ENCODE measurements at places on chromosomes 2 and 18. TPM values are rescaled to one million over a fixed set of nuclear protein-coding genes. Genes with fewer than 3 reads are reported as not detected.

Gene NEDD4L
- total RNA-seq = 19.6 TPM

Gene FTCDNL1
- 0.32 TPM for total RNA-seq

DNA sequence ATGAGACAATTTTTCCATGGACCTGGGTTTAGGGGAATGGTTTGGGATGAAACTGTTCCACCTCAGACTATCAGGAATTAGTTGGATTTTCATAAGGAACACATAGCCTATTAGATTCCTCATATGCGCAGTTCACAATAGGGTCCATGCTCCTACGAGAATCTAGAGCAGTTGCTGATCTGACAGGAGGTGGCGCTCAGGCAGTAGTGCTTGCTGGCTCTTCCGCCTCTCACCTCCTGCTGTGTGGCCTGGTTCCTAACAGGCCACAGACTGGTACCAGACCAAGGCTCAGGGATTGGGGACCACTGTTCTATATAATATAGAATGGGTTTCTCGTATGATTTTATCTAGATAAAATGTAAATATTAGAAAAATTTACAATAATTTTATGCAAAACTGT is 338.7 kb downstream of the CPS1 start:
- no peak overlapping the region for H3K4me3 ChIP-seq
- no peak overlapping the region for H3K27ac ChIP-seq
- DNase-seq = no peak
- H3K27me3 ChIP-seq = no peaks in the 10 kb centered on the region

DNA sequence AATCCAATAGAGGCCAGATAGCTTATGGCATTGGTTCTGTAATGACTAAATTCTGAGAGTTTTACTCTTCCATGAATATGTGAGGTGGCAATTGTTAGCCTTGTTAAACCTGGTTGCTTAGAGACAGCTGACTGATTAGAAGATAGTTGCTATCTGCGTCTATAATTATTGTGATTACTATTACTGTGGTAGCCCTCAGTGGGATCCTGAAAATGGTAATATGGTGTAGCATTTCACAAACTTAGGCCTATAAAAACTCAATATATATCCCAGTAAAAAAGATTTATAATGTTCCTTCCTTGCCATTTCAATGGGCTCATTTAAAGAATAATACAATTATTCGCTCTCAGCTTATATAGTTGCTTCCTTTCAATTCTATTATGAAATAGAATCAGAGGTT is 405.8 kb upstream of the CDH2 start:
- H3K27ac ChIP-seq = no peak overlapping the region
- H3K27me3 ChIP-seq = no peaks in the 10 kb centered on the region
- no peak for DNase-seq
- H3K36me3 ChIP-seq = no peaks in the 10 kb centered on the region
